ENCODE measurements at places on chromosomes 6 and 20.

DNA sequence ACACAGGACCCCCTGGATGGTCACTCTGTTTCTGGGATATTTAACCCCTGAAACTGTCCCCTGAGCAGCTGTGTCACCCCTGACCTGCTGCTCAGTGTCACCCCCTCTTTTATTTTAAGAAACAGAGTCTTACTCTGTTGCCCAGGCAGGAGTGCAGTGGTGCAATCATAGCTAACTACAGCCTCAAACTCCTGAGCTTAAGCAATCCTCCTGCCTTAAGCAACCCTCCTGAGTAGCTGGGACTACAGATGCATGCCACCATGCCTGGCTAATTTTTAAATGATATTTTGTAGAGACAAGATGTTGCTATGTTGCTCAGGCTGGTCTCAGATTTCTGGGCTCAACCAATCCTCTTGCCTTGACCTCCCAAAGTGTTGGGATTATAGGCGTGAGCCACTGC, 21.5 kb upstream of the GTSF1L start:
- DNase-seq, result no peak

GRCh38 chr6:37171201-37171969, 1.4 kb downstream of the PIM1 start:
- no peak for DNase-seq

DNA sequence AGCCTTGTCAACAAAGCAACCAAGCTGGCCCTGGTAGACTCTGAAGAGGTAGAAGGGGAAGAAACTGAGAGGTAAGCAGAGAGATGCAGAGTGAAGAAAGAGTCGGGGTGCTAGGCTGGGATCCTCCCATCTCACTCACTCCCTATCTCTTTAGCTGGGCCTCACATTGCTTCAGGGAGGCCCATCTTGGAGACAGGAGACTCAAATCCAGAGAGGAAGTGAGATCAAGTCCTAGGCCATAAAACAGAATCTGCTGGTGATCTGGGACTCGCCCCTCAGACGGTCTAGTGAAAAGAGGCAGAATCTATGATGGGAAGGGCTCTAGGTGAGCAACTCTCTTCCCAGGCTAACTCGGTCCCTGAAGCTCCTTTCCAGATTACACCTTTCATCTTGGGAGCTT, 659 bp upstream of the GUCA1B start:
- DNase-seq, result no peak

DNA sequence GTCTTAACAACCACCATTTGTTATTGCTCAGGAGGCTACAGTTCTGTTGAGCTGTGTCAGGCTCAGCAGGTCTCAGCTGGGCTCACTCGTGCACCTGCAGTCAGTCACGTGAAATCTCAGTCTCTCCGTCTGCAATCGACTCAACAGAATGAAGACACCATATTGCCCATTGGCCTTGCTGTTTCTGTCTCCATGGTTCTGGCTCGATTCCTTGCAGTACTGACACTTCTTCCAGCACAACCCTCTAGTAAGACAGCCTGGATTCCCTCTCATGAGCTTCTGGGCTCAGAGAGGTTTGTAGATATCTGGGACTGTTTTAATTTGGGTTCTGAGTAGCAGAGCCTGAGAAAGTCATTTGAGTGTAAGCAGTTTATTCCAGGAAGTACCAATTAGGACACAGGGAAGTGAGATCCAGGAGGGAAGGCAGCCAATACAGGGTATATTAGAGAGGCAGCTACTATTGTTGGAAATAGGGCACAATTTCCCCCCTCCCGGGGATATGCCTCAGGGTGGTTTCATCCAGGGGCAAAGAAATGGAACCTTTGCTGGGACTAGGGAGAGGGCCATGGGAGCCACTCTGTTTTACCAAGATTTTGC, 87.4 kb upstream of the RALGAPA2 start:
- no peak for DNase-seq

DNA sequence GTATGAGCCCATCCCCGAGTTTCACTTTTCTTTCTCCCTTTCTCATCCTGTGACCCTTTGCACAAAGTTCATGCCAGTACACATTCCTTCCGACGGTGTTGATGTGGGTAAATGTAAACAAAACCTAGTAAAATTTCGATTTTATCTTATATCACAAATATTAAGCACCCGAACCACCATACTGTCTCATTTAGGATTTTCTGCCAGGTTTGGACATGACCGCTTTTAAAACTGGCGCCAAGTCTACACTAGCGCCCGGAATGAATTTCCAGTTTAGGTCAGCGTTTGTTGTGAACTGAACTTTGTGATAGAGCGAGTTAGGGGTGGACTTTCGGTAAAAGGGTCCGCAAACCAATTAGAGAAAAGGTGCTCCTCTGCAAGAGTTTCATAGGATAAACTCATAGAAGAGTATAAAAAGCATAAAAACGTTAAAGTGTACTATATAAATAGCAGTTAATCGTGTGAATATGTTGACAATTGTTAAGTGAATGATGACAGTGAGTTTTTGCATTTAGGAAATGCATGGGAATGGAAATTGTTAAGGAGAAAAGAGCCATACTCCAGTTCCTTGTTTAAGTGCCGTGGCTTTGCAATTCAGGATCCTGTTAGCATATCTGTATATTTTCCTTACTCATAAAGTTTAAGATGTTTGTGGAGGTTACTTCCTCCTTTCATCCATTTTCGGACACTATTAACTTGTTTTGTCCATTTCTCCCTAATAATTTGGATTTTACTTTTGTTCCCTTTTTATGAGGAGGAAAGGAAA, 937 bp downstream of the AKAP7 start:
- DNase-seq, result no peak

- DNase-seq, result no peak
Observed at GRCh38 chr6:104969785-104970581, 13.1 kb downstream of the LIN28B start.

DNA sequence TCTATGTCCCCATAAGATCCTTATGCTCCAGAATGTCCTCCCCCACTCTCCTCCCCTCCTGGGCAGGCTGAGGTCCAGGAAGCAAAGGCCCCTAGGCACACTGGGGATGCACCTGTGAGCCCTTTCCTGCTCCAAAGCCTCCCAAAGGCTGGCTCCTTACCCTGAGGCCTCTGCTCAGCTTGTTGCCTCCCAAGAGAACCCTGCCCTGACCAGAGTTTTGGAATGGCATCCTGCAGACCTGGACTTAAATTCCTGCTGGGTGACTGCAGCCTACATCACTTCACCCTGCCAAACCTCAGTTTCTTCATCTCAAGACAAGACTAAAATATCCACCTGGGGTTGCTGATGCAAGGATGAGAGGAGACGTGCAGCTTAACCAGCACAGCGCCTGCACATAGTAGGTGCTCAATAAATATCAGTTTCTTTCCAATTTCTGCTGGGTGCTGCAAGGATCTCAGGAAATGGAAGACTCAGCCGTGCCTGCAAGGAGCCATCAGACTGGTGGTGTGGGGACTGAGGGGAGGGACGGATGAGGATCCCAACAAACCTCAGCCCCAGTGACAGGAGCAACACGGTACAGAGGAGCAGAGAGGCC, 2.1 kb upstream of the LBP start:
- DNase-seq, result no peak

DNA sequence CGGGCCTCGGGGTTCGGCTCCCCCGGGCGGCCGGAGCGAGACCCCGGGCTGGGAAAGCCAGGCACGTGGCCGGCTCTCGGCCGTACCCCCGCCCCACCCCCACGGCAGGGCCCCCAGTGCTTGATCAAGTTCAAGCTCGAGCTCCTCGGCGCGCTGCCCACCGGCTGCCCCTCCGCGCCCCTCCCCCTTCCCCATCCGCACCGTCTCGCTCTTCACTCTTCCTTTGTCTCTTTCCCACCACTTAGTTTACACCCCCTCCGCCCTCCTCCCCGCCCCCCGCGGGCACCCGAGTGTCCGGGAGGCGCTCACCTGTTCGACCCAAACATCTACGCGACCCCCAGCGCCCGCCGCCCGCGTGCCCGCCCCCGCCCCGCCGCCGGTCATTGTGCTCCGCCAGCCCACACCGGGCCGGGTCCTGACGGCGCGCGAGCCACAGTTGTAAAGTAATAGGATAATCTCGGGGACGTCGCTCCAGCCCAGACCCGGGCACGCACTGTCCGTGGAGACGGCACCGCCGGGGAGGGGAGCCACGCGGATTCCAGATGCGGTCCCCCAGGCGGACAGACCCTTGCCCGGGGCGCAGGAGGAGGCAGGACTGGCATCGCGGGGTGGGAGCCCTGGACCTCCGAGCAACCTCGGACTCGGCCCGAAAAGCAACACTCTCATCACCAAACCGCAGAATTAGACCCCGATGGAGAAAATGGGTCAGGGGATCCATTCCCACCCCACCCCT, 100.7 kb downstream of the NOL4L start:
- DNase-seq, result no peak

- no peak for DNase-seq
Observed at GRCh38 chr6:11384531-11385309, 152.3 kb upstream of the NEDD9 start.

GRCh38 chr6:132128424-132128823, 177.3 kb upstream of the CCN2 start:
- no peak for DNase-seq

DNA sequence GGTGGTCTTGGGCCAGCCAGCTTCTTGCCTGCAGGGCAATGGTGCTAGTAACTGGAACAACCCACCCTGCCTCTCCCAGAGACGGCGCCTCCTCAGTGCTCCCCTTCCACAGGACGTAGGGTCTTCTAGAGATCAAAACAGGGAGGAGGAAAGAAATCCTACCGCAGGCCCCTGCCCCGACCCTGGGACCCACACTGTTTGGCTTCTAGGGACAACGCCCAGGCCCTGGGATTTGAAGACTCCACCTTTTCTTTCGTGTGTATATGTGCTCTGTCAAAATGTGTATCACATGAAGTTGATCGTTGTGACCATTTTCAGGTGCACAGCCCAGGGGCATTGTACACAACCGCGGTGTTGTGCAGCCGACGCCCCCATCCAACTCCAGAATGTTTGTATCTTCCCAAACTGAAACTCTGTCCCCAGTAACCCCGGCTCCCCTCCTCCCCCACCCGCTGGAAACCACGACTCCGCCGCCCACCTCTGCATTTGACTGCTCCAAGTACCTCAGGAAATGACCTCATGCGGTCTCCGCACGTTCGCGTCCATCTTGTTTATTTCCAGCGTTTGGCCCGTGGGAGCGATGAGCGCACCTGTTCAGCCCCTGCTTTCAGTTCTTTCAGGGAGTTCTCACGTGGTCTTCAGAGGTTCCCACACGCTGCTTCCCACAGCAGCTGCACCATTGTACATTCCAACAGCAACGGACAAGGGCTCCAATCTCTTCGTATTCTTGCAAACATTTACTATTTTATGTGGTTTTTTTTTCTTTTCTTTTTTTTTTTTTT, 3.4 kb upstream of the BHLHE23 start:
- no peak for DNase-seq

DNA sequence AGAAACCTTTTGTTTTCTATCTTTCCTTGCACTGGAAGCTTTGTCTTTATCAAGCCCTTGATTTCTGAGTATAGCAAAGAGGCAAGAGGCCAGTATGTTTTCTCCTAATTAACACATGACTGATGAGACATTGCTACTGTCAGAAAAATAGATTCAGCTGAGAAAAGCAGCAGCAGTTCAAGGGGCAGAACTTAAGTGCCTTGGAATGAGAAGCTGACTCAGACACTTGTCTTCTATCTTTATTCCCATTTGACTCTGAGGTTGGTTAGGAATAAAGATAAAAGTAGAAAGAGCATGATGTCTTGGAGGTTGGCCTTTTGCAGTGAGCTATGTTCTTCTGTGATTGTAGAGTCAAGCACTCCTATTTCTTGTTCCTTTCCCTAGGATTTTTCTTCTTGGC, 79.1 kb upstream of the MAN1A1 start:
- DNase-seq, result no peak

GRCh38 chr20:25198663-25199383, 3.3 kb downstream of the ENTPD6 start:
- DNase-seq, result no peak

DNA sequence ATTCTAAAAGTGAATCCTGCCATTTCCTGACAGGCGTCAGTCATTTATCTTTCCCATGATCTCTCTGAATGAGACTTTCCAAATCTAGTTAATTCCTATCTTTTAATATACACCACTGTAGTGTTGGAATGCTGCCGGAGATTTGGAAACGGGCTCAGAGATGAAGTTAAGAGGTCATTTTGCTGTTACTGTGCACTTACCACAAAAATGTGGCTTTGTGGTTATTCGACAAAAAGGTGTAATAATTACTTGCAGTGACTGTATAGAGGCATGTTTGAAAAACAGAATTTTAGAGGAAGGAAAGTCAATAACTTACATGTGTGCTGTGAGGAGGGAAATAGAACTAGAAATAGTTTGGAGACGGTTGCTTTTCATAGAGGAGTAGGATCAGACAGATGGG, 460.2 kb upstream of the BTBD3 start:
- no peak for DNase-seq

GRCh38 chr20:46900086-46900485, 5.4 kb downstream of the EYA2 start:
- DNase-seq, result no peak

- DNase-seq, result no peak
Observed at GRCh38 chr6:73631849-73632248, 21.9 kb downstream of the SLC17A5 start.

GRCh38 chr6:167524261-167525111, 199.6 kb downstream of the TTLL2 start:
- no peak for DNase-seq

- DNase-seq, result no peak
Observed at GRCh38 chr20:1281279-1282057, 15.4 kb downstream of the SNPH start.

DNA sequence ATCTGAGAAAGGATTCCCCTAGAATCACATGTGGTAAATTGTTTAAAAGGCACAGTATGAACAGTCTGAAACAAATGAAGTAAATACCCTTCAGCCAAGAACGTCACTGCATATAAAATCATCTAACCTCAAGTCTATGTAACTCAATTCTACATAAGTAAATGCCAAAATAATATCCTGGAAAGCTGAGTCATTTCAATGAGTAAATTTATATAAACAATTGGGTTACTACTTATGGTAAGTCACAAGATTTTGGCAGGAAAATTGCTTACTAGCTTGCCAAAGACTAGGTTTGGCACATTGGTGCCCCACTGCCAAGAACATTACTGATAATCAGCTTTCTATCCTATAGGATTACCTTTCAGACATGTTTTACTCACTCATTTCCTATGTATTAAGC, 8.4 kb downstream of the GMDS start:
- peak; percentile 78 for DNase-seq

DNA sequence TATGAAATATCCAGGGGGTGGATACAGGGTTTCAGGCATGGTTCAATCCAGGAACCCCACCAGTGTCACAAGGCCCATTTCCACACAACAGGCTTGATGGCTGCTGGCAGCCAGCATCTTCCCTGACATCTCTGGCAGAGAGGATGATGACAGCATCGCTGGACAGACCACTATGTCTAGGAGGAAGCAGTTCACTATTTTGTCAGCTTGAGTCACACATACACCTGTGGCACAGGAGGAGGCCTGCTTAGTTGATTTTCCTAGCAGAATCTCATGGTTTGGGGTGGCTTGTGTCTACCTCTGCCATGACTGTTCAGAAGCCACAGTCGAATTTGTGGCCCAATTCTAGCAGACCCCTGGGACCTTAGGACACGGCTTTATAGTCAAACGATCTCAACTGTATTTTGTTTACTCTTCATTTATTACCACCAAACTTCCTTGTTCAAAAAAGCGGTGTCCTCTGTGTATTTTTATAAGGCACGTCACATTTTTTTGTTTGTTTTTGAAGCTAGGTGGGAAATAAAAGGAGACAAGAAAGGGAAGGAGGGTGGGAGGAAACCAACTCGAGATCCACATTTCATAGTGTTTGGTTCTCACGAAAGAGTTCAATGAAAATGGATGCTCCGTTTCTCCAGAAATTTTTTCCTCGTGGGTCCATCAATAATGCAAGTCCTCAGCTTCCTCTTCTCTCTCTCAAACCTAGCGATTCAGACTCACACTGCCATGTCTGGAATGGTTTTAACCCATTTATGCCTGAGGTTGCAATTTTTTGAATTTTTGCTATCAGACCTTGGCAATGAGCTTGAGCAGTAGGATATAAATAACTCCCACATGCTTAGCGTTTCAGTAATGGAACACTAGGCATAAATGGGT, 94.4 kb downstream of the TOX2 start:
- peak; percentile 12 for DNase-seq
